Activated CD8-positive, alpha-beta memory T cell treated with anti-CD3 and anti-CD28 coated beads for 24 hours (primary cell): ENCODE measurements at places on chromosomes 11 and 22.

GRCh38 chr22:42994276-42994916, 20.6 kb downstream of the PACSIN2 start:
- no peak for DNase-seq

DNA sequence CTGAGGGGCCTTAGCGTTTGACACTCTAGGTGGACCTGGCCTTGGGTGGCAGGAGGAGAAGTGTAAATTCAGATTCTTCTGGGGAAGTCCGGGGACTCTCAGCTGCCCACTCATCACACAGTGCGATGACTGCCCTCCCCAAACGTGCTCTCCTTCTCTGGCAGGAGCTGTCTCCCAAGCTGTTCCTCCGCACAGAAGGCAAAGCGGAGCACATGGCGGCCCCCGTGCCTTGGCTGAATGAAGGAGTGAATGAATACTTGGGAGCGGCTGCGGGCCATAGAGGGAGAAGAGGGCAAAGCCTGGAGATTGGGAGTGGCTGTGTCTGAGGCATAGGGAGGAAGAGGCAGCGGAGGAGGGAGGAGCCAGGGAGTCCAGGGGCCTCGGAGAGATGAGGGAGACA, 6.9 kb upstream of the NAA40 start:
- no peak for DNase-seq

DNA sequence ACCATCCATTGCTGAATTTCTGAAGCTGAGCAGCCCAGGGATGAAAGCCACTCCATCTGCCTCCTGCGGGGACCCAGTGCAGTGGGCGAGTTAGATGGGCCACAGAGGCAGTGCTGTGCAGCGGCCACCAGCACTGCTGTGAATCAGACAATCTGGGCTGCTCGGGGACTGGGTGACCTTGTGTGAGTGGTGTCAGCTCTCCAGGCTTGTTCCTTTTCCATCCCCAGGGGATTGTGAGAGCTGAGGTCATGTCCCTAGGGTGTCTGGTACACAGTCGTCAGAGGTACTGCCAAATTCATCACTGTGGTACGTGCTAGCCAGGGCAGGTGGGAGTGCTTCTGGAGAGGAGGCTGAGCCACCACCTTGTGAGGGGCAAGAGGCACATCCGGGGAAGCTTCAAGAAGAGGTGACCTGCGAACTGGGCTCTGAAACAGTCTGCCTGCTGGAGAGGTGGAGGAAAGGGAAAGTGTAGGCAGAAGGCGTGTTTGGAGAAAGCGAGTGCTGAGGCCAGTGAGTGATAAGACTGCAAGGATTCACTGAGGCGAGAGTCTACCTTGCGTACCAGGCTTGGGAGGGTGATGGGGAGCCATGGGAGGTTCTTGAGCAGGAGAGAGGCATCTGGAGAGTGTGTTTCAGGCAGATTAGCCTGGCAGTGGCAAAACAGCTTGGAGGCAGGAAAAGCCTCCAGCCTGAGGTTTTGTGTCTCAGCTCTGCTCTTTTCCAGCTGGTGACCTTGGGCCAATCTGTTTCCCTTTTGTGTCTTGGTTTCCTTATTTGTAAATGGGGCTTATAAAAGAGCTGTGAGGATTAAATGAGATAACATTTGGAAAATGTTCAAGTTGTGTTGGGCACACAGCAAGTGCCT, 22.7 kb downstream of the CACNA1I start:
- DNase-seq = no peak

DNA sequence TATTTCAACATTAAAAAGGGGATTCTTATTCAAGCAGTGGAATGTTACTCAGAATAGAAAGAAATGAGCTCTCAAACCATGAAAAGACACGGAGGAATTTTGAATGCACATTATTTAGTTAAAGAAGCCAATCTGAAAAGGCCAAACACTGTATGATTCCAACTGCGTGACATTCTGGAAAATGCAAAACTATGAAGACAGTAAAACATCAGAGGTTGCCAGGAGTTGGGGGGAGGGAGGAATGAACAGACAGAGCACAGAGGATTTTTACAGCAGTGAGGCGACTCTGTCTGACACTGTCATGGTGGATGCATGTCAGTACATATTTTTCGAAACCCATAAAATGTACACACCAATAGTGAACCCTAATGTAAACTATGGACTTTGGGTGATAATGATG, 22.9 kb upstream of the THY1 start:
- DNase-seq = no peak

- DNase-seq = no peak
Observed at GRCh38 chr11:102620818-102621561, 4.1 kb downstream of the MMP20 start.

DNA sequence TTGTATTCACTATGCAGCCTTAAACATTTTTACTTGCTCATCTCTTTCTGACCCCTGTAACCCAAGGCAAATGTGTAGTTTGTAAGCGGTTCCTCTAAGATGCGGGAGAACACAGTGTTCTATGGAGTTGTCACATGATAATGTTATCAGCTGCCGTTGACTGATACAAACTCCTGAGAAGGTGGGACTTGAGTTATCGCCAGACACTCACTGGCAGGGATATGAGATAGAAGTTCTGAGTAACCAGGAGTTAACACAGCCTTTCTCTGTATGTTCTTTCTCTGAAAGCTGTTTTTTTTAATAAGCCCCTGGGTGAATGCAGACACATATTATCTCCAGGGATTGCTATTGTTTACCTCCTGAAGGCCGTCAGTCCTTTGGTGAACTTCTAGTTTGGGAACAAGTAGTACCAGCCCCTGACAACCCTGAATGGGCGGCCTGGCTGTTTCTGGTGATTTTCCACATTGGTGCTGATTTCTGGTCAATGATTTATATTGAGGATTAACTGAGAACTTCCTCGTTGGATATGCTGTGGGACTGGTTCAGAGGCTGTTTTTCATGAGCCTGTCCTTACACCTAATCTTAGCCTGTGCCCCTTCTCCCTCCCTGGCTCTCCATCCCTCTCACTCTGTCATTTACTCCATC, 155.3 kb upstream of the RASSF10 start:
- no peak for DNase-seq

DNA sequence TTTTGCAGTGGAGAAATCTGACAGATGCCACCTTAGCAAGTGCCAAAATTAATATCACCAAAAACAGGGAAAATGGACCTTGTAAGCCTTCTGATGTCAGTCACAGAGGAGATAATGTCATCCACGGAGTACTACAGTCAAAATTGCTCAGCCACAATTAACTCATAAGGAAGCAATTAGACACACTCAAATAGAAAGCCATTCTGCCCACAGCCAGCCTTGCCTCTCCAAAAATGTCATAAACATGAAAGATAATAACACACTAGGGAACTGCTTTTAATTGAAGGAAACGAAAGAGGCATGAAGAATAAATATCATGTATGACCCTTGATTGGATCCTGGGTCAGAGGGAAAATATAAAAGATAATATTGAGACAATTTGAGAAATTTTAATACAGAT, 505.6 kb upstream of the API5 start:
- DNase-seq = no peak

DNA sequence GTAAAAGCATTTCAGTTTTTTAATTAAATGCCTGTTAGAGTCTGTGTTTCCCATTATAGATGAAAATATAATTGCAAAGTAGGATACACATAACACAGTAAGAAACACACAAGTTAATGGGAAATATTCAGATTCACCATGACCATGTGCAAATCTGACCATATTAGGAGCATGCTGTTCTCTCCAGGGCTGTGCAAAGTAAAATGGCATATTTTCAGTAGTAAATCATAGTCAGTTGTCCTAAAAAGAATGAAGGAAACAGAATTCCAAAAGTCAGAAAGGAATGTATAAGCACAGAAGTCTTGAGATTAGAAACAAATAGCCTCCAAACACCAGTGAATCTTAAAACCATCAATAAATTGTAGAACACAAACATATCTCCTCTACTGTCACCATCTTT, 44.4 kb downstream of the CNTN5 start:
- DNase-seq = no peak

DNA sequence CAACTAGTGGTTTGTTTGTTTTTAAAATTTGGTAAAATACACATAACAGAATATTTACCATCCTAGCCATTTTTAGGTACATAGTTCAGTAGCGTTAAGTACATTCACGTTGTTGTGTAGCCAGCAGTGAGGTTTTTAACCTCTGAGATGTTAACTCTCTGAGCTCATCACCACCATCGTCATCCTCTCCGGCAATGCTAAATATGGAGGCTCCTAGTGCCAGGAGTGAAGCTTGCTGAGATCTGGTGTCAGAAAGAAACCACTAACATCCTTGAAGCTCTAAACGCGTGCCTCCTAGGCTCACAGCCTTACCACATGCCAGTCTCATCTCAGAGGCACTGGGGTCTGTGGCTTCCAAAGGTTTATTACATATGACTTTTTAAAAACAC, 330.2 kb upstream of the B3GAT1 start:
- DNase-seq = peak; percentile 49

GRCh38 chr11:36296884-36297543, 926 bp downstream of the PRR5L start:
- DNase-seq = no peak

DNA sequence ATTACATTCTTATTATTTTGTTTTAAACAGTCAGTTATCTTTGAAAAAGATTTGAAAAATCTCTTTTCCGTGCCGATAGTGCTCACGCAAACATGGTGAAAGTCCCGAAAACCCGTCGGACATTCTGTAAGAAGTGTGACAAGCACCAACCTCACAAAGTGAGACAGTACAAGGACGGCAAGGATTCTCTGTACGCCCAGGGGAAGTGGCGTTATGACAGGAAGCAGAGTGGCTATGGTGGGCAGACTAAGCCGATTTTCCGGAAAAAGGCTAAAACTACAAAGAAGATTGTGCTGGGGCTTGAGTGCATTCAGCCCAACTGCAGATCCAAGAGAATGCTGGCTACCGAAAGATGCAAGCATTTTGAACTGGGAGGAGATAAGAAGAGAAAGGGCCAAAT, 28.7 kb upstream of the CTSD start:
- DNase-seq = no peak

DNA sequence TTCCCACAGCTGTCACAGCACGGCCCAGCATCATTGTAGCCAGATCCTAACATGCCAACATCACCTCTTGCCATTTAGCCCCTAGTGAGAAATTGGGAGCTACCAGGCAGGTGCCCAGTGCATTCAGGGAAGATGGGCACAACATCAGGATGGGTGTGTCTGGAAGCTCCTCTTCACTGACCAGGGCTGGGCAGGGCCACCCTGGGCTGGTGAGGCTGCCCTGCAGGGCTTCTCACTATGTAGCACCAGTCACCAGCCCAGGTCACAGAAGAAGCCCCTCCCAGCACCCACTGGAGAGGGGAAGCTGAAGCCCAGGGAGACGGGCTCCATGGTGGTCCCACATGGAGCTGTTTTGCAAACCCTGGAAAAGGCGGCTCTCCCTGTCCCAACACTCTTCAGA, 13.9 kb downstream of the ZNF74 start:
- DNase-seq = peak; percentile 15
